NCI-H1417 treated with DMSO at 0.1 percent for 48 hours (cell line): ENCODE measurements at places on chromosomes 3 and 15.

DNA sequence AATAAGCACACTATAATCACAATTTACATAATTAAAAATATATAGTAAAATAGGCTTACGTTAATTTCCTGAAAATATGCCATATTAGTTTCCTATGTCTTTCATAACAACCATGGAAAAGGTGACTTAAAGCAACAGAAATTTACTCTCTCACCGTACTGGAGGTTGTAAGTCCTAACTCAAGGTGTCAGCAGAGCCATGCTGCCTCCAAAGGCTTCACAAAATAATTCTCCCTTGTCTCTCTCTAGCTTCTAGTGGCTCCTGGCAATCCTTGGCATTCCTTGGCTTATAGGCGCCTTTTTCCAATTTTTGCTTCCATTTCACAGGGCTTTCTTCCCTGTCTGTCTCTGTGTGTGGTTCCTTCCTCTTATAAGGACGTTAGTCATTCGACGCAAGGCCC lies 7.6 kb downstream of the SI start:
- no peak for DNase-seq

GRCh38 chr3:82493858-82494257 lies 732.4 kb upstream of the GBE1 start:
- DNase-seq, result no peak

DNA sequence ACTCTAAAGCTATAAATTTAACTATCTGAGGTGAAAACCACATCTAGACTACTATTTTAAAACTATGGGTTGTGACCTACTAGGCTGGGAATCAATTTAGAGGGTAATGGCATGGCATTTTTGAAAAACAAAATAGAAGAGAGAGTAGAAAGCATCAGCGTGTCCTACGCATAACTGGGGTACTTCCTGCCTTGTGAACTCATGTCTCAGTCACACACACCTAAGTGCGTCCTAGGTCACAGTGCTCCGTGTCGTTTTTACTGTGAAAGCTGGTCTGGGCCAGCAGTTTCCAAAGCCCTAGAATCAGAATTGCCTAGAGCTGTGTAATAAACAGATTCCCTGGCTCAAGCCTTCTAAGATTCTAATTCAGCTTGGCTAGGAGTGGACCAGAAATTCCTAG lies 32.3 kb downstream of the RFT1 start:
- no peak for DNase-seq

DNA sequence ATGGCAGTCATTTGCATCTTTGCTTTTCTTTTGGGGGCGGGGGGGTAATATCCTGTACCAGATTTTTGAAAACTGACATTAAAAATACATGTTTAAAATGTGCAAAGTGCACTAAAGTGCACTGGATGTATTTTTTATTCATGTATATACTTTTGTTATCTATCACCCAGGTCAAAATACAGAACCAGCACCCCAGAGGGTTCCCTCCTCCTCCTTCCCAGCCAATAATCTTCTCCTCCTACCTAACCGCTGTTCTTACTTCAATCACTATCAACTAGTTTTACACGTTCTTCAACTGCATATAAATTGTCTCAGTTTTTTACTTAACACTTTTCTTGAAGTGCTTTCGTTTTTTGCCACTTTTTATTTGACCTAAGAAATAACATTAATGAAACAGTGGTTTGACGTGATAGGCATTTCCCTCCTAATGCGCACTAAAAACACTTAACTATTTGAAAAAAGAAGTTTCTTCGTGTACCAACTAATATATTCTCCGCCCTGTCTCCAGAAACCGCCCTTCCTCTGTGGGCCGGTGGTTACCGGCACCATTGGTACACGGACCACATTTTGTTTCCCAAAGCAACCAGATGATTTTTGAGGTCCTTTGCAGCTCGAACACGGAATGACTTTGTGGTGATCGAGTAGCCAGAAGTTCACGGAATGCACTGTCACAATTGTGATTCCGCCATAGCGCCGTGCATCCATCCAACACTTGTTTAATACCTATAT lies 836 bp upstream of the AKAP13 start:
- no peak for DNase-seq

GRCh38 chr3:141680620-141681389 lies 57.3 kb upstream of the RNF7 start:
- DNase-seq, result peak; percentile 25

DNA sequence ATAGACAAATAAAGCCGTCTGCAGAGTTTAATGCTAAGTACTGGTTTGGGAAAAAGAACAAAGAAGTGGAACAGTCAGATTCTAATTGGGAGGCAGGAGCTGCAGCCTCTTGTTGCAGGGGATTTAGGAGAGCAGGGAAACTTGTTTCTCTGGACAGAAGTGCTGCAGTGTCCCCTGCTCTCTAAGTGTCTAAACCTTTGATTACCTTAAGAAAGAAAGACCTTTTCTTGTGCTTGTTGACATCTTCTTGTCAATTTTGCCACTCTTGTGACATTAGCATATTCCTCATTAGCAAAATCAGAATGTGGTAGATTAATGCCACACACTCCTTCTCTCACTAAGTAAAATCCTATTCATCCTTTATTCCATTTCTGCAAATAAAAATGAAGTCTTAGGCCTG lies 38.8 kb downstream of the TRAT1 start:
- DNase-seq, result no peak

- DNase-seq, result no peak
These were observed 34.2 kb downstream of the HMCES start for GRCh38 chr3:129312671-129313414.

DNA sequence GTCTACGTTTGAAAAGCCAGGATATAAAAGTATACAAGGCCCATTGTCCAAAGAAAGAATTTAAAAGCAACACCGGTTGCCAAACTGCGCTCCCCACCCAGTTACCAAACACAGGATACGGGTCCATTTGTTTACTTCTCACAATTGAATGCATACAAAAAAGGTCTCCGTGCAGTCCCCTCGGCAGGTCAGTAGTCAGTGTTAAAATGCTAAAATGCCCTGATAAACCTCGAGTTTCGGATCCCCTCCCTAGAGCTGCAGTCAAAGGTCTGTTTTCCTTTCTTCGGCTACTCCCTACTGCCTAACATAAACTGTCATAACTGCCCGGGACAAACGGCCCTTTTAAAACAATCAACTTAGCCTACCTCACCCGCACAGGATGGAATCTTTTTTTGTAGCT lies 534.6 kb downstream of the FOXP1 start:
- DNase-seq, result no peak
